Psoas muscle (tissue), 8 donors: ENCODE measurements at places on chromosomes 2 and 18.

DNA sequence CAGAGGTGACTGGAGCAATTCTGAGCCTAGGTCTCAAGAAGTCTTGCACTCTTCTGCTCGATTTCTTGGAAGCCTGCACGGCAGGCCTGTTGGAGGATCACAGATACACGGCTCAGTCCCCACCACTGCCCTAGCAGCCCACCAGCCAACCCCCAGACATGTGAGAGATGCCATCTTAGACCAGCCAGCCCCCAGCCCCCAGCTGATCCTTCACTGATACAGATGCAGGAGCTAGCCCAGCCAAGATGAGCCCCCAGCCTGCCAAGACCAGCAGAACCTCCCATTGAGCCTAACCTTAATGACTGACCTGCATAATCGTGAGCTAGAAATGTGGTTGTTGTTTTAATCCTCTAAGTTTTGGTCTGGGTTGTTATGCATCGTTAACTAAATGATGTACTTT, 47.5 kb downstream of the INHBB start:
- peak; percentile 36 for DNase-seq

GRCh38 chr2:49332415-49332814, 178.1 kb upstream of the FSHR start:
- DNase-seq, result no peak

GRCh38 chr2:184371641-184372040, 226.7 kb upstream of the ZNF804A start:
- no peak for DNase-seq

DNA sequence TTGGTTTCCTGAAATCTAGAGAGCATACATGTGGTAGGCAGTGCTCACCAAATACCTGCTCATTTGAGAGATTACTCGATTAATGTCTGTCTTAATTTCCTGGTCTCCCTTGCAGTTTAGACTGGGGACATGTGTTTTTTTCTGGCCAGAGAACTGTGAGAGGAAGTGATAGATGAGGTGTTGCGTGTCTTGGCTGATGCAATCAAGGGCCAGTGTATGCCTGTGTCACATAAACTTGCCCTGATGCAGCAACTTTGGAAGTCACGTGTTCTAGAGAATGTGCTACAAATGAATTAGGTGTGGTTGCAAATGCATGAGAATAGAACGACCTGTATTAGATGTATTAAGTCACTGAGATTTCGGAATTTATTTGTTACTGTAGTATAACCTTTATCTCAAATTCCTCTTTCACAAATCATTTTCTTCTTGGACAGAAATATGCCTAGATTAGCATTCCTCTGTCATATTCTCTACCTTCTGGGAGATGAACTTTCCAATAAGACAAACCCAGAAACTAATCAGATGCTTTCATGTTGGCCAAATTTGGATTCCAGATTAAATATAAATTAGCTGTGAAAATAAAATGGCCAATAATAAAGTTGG, 9.9 kb upstream of the IL1A start:
- no peak for DNase-seq

GRCh38 chr2:218852911-218853667, 6.5 kb upstream of the WNT6 start:
- peak; percentile 75 for DNase-seq

DNA sequence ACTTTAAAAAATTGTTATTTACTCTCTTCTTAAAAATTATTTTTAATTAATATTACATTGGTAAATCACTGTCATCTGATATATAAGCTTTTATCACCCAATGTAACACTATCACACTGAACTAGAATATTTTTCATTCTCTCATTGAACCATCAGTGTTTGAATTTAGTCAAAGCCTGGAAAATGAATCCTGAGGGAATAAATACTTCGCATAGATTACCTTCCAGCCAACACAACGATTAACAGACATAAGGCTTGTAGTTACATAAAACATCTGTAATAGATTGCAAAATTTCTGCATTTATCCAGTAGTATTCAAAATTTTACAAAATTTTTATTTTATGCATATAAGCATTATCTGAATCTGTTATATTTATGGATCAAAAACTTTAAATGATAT, 314.9 kb downstream of the ERBB4 start:
- no peak for DNase-seq

GRCh38 chr2:234588054-234588430, 91.2 kb upstream of the ARL4C start:
- no peak for DNase-seq

DNA sequence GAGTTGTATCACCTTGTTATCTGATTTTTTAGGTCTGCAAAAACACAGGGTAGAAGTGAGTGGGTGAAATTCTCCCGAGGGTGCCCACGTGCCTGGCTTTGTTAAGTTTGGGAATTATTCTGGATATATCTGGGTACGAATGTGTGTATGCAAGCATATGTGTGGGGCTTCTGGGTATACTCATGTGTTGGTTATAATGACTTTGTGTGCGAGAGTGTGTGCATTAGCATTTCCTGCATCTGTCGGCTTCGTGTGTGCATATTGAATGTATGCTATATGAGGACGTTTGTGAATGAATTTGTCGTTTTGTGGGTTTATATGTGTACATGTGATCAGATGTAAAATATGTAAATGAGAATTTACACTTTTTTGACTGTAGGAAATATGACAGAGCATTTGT, 13.8 kb upstream of the DNAJC27 start:
- no peak for DNase-seq

DNA sequence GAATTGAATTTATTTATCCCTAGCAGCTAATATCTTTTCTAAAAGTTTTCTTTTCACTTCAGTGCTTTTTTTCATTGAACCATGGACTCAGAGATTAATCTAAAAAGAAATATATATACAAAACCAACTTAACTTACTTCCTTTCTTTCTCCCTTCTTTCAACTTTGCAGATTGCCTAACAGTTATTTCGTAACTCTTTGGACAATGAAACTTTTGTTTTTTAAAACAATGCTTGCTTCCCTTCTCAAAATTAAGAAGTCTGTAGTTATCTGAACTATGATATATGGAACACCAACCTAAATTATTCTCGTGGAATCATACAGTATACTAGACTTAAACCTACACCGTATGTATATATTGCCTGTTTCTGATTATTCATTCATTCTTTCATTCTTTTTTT, 62.9 kb downstream of the MIB1 start:
- no peak for DNase-seq

GRCh38 chr18:49447810-49448745, 12.4 kb downstream of the DYM start:
- no peak for DNase-seq

DNA sequence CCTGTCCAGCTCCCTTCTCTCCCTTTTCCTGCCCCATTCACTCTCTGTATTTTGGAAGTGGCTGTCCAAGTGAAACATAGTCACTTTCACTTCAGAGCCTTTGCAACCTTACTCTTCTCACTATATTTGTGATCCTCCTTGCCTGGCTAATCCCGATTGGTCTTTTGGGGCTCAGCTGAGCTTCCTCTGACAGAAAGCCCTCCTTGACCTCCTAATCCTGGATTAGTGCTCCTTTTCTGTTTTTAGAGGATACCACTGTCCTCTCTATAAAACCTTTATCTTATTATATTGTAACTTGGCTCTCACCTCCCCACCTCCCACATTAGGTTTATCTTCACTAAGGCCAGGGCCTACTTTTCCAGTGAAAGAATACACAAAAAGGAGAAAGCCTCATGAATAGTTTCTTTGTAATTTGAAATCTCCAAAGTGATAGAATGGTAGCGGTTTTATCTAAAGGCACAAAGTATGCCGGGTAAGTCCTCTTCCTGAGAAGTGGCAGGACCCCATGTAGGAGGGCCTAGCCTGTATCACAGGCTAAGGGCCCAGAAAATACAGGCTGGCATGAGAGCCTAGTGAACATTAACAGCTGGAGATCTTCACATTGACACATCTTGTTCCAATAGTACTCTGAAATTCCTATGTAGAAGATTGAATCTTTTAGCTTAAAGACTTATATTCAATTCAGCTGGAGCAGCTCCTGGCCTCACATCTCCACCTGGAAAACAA, 83.1 kb upstream of the GAREM1 start:
- DNase-seq, result no peak

DNA sequence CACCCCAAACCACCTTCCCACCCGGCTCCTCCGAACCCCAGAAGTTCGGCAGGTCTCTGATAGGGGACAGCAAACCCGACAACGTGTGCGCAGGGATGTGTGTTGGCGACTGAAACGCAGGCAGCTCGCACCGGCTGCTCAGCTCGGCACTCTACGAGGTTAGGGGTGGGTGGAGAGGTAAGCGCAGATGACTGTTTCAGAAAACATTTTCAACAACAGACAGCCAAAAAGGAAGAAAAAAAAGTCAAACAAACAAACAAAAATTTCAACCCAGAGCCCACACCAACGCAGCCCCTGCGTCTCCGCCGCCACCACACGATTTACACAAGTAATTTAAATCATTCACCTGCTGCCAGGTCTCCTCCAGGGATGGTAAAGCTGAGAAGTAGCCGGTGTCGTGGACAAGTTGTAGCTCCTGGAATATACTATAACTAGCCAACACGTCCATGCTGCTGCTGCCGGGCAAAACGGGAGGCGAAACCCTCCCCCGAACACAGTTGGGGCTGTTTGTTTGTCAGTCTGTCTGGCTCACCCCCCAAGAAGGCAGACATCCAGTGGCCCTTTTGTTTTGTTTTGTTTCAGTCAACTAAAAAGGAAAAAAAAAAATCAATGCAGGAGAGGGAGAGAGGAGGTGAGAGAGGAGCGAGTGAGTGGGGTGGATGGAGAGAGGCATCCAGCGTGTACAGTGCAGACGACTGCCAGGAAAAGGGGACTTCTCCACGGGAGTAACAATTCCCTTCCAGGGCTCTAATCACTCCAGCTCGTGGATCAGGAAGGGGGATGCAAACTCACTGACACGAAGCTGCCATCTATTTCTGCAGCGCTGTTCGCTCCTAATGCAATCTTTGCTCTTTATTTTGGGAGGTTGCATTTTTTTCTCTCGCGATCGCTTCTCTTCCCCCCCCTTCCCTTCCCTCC, at the start of gene KLF7:
KLF7 (minus strand) TSS at position 828 of the 918 bp plus-strand sequence; CDS start at position 448, 380 bp downstream.
- DNase-seq, result peak; percentile 70

DNA sequence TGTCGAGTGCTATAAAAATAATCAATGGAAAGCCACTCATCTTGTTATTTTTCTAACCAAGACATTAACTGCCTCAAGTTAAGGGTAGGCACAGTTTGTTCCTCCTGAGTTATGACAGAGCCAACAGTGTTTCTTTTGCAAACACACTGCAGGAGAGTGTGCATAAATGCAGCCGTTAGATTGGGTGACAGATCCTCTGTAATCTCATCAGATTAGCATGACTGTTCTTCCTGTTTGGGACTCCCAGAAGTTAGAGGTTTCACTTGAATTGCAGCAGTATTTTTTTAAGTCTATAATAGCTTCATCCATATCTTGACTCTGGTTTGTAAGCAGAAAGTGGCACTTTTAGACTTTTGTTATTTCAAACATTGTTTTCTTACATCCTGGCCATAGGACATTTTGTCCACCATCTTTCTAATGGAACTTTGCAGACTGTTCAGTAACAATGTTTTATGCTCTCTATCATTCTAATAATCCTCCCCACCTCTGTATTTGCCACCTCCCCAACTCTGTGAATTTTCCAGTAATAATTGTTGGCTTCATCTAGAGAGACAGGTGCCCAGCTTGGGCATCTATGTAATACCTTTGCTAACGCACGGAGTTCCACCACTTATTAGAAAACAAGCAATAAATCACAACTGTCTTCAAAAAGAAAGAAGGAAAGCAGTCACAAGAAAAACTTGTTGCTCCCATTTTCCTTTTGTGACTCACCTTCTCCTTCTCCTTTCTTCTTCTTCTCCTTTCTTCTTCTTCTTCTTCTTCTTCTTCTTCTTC, 560.0 kb downstream of the ADCYAP1 start:
- DNase-seq, result no peak

DNA sequence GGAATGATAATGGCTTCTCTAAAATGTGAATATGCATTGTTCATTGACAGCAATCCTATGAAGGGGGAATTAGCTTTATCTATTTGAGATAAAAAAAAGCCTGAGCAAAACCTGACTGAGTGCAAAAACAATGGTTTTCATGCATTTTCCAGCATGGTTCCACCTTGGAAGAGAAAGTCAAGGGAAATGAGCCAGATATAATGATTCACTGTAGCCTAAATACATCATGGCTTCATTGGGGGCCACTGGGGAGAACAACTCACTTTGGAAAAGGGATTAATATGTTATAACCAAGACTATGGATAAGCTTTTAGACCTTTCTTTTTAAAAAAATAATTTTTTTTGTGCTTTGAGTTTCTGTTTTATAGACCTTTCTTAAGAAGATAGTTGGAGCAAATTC, 679.7 kb downstream of the NYAP2 start:
- no peak for DNase-seq

DNA sequence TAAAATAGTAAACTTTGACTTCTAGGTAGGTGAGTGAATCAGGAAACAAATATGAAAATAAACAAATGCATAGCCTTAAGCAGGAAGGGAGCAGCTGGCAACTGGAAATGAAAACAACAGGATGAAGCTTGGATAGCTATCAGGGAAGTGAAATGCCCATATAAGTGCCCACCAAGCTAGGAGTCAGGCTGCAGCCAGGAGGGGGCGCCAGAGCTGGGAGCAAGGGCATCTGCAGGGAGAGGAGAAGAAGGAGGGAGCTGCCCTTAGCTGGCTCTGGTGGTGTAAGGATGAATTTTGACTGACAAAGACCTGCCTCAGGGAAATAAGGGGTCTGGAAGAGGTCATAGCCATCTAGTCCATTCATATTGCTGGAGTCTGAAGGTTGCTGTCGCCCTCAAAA, 298.3 kb downstream of the TDRD15 start:
- no peak for DNase-seq

- no peak for DNase-seq
Measured at GRCh38 chr18:74574916-74575315, 22.8 kb upstream of the ZNF407 start.

DNA sequence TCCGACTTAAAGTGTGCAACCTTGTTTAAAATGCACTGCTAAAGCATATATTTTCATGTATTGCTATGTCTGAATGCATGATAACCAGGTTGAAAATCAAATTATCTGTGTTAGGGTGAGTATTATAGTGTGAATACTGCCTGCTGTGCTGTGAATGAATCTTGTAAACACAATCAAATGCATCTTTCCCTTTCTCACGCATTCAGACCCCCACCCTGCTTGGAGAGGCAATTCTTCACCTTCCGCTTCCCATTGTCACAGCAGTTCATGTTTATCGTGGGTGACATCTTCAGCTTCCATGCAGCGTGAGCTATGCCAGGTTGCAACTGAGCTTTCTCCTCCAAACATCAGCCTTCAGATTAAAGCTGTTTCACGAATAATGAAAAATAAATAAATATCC, 418.0 kb downstream of the MEIS1 start:
- no peak for DNase-seq

DNA sequence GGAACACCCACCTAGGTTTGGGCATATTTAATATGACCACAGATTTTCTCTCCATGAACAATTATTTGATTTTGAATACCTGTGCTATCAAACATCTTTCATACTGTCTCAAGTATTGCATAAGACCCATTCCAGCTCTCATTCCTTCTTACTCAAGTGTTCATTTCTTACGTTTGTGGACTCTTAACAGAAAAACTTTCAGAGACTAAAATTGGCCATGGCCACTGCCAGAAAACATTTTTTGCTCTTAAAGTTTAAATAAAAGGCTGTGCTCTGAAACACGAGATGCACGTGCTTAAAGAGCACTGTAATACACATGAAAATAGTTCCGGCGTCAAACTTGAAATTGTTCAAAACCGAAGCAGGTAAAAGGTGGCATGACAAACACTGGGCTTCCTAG, 89.3 kb downstream of the LIMS1 start:
- DNase-seq, result no peak

GRCh38 chr2:103135679-103136078, 373.8 kb downstream of the TMEM182 start:
- DNase-seq, result no peak

- DNase-seq, result no peak
Measured at GRCh38 chr2:206482123-206482522, 38.8 kb downstream of the ADAM23 start.

- no peak for DNase-seq
Measured at GRCh38 chr2:127014630-127015029, 92.3 kb downstream of the BIN1 start.
